Gastroesophageal sphincter (tissue), 4 donors: ENCODE measurements at places on chromosomes 7 and 10. TPM values are rescaled to one million over a fixed set of nuclear protein-coding genes. Genes with fewer than 3 reads are reported as not detected.

Gene DPYSL4
- total RNA-seq = 2.0 TPM

GRCh38 chr7:132141109-132141508, 435.2 kb downstream of the PLXNA4 start:
- ATAC-seq = no peak

GRCh38 chr7:113071465-113071864, 15.2 kb downstream of the GPR85 start:
- no peak for ATAC-seq

GRCh38 chr7:110090110-110090820, 1000.7 kb upstream of the LRRN3 start:
- ATAC-seq = no peak

Gene USP54
- total RNA-seq = 27.1 TPM

GRCh38 chr10:129963641-129964501, at the start of gene EBF3:
TSS of gene EBF3 (minus strand) at chr10:129964274. CDS start at chr10:129963768, 506 bp downstream.
- peak; percentile 85 for ATAC-seq

DNA sequence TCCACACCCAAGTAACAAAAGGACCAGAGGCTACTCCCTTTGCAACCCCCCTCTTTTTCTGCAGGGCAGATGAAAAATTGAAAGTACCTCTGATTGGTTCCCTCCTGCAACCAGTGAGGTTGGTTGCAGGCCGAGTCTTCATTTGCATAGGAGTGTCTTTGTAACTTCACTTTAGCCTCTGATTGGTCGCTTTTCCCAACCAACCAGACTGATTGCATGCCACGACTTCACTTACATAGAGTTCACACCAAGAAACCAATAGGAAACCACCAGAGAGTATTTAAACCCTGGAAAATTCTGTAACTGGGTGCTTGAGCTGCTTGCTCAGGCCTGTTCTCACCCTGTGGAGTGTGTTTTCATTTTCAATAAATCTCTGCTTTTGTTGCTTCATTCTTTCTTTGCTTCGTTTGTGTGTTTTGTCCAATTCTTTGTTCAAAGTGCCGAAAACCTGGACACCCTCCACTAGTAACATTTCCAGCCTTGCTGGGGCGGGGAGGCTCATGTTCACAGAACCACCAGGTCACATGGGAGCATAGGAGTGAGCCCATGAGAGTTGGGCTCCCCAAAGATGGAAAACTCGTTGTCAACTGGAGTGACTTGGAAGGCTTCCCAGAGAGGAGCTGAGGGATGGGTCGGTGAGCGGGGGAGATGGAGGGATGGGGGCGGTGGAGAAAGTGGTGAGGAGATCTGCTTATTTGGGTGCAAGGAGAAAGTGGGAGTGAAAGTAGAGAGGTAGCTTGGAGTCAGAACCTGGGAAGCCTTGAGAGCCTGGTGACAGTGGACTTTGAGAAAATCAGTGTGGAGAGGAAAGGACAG, 223.6 kb downstream of the GFRA1 start:
- no peak for ATAC-seq

DNA sequence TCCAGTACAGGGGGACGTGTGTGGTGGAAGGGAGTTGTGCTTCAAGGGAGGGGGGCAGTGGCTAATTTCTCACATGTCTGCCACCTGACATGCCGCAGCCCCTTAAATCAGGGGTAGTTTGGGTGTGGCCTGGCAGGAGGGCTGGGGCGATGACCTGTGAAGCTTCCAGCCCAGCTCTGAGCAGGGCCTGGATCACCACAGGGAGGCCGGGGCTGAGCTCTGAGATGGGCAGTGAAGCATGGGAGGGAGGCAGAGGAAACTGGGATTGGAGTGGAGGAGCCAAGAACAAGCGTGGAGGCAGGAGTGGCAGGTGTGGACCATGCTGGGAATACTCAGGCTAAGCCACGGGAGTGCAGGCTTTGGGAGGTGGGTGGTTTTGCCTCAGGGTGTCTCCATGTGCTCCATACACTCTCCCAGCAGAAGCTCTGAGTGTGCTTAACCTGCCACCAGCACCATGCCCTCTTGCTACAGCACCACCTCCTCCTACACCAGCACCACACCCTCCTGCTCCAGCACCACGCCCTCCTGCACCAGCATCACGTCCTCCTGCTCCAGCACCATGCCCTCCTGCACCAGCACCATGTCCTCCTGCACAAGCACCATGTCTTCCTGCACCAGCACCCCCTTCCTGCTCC, 99.3 kb upstream of the SHH start:
- no peak for ATAC-seq

GRCh38 chr7:139203992-139204391, 27.0 kb upstream of the UBN2 start:
- no peak for ATAC-seq

Gene ADIRF
- total RNA-seq = 36.5 TPM

DNA sequence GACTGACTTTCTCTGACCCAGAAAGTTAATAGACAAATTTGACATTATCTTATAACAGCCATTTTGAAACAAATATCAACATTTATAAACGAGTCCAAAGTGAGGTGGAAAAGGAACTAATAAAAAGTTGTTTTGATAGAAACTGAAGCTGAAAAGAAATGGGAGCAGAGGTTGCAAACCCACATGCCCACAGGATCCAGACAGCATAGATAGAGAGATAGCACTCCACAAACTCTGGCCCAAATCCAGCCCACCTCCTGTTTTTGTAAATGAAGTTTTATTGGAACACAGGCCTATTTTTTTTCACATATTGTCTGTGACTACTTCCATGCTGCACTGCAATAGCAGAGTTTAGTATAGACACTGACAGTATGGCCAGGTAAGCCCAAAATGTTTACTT, 171.9 kb downstream of the PRKG1 start:
- ATAC-seq = no peak

DNA sequence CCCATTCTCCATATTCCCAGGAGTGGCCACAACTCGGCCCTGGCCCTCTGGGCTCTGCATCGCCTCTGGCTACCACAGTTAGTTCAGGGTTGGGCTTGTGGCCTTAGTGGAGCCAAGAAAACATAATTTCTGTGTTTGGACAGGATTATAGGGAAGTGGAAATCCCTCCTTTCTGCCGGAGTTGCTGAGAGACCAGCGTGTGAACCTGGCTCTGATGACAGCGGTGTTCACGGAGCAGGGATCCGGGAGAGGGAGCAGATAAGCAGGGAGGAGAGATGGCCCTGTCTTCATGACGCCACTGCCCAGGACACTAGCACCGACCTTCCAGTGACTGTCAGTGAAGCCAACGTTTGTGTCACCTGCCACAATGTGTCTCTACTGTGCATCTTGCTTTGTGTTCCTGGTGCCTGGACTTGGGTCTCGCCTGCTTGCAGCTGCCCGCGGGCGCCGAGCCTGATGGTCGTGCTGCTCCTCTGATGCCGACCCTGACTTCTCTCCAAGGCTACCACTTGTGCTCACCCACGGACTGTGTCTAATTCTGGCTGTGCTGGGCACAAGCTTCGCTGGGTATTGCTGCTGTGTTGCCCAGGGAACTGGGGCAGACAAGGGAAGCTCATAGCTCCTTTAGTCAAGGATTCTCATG, 67.0 kb upstream of the VIPR2 start:
- peak; percentile 46 for ATAC-seq

Gene FBXL13
- 1.3 TPM for total RNA-seq

DNA sequence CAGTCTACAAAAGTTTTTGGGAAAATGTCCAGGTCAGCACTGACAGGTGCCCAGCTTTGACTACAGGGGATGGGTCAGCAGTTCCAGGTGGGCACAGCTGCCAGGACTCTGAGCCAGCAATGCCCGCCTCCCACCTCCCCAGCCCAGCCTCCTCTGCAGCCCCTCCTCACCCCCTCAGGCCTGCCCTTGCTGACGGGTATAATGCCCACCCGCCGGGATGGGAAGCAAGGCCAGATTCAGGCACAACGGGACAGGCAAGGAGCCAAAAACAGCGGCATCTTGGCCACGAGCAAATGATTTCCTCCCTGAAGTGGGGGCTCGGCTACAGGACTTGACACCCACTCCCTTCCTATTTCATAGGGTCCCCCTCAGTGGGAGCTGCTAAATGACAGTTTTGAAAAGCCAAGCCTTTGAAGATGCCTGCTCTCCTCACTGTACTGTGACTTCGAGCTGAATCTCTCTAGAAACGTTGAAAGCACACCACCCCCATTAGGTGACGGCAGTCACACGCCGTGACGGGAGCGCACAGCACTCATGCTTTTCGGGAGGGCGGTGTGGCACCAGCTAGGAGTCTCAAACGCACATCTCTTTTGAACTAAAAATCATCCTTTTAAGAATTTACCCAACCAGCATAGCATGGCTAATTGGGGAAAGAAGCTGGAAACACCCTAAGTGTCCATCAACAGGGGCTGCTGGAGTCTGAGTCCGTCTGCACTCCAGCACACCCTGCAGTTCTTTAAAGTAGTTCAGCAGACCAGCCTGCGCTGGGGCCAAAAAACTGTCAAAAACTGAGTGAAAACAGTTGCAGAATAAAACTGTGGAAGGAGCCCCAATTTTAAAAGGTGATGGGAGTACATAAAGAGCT, 29.6 kb downstream of the MAD1L1 start:
- no peak for ATAC-seq

Gene NME8
- not detected for total RNA-seq

Gene COL26A1
- total RNA-seq = not detected

- no peak for ATAC-seq
Measured at GRCh38 chr10:105656856-105657255, 1015.8 kb downstream of the SORCS3 start.

GRCh38 chr7:114957444-114957843, 35.5 kb downstream of the MDFIC start:
- no peak for ATAC-seq

DNA sequence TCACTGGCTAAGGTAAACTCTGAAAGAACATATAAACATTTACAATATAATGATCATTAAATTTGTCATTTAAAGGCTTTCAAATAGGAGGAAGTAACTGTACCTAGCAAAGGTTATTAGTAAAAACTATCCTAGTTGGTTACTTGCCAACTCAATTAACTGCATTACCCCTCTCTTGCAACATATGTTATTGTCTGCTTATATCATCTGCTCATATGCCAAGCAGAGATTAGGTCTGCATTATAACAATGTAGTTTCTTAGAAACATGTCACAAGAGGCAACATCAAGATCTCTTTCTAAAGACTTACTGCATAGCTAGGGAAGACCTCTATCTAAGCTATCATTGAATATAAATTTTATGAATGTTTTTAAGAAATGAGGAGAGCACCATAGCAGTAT, 132.5 kb downstream of the RELN start:
- no peak for ATAC-seq

DNA sequence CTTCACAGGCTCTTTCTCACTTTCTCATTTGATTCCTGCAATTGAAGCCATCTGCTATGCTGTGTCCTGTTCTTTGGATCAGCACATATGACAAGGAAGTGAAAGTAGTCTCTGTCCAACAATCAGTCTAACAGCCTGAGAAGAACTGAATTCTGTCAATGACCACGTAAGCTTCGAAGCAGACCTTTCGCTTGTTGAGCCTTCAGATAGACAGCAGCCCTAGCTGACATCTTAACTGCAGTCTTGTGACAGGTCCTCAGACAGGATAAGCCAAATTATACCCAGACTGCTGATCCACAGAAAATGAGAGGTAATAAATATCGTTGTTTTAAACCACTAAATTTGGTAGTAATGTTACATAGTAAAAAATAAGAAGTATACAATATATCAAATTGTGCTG, 691.0 kb upstream of the LRRTM3 start:
- ATAC-seq = no peak

DNA sequence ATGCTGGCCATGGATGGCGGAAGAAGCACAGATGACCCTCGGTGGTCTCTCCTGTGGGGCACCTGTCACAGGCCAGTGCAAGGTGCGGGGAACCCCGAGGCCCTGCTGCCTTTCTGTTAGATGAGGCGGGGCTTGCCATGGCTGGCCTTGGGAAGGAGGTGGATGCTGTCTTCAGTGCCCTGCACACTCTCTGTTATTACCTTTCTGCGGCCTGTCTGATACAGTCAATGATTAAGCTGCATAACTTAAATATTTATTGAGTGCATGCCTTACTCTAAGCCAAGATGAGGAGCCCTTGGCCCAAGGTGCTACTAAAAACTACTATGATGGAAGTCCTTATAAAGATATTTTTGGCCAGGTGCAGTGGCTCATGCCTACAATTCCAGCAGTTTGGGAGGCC, 36.7 kb upstream of the MNX1 start:
- ATAC-seq = no peak

DNA sequence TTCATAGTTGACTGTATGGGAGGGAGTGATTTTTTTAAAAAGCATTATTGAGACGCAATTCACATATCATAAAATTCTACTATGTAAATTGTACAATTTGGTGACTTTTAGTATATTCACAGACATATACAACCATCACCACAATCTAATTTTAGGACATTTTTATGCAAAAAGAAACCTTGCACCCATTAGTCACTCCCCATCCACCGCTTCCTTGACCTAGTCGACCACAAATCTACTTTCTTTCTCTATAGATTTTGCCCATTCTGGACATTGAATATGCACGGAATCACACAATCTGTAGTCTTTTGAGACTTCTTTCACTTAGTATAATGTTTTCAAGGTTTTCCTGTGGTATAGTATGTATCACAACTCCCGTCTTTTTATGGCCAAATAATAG, 54.6 kb downstream of the BLNK start:
- no peak for ATAC-seq

Gene NOLC1
- 66.5 TPM for total RNA-seq

Gene GIMAP6
- 31.1 TPM for total RNA-seq

DNA sequence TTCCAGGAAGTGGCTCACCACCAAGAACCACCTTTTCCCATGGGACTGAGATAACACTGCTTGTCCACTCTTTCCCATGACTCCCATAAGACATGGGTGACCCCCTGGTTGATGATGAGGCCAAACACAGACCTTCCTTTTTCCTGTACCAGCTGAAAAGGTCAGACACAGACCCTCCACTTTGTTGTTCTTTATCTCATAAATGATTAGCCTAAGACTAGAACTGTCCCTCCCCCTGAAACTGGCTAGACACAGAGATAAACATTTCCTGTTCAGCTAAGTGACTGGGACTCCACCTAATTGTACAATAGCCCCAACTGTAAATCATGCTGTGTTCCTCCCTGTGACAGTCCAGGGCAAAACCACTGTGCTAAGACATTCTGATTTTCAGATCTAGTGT, 8.2 kb upstream of the NRG3 start:
- ATAC-seq = no peak

DNA sequence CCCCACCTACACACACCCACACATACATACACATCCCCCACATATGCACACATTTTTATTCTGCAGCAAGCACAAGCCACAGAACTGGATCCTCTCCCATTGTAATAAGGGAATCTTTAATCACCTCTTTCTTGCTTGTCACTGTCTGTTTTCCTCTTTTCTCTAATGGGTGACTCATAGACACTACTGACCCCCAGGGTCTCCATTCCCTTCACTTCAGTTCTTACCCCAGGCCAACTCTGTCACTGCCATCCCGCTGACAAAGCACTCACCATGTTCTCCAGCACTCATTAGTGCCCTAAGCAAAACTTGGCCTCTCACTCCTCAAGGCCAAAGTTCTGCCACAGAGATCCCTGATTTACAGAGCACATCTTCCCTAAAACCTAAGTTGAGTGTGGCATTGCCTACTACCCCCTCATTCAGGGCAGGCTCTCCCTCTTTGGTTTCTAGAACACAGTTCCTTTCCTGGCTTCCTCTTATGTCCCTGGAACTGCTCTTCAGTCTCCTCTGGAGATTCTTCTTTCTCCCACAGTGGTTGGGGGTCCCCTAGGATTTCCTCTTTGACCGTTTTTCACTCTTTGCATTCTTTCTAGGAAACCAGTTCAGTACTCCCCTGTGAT, 39.6 kb upstream of the INHBA start:
- no peak for ATAC-seq

GRCh38 chr10:102476466-102477141, 25.3 kb upstream of the C10orf95 start:
- ATAC-seq = no peak

- ATAC-seq = peak; percentile 35
Measured at GRCh38 chr7:37032258-37032601, 307.9 kb upstream of the AOAH start.

- ATAC-seq = peak; percentile 62
Measured at GRCh38 chr10:50385624-50386023, 134.3 kb upstream of the ASAH2 start.
